ENCODE measurements at places on chromosomes 7 and 10.

DNA sequence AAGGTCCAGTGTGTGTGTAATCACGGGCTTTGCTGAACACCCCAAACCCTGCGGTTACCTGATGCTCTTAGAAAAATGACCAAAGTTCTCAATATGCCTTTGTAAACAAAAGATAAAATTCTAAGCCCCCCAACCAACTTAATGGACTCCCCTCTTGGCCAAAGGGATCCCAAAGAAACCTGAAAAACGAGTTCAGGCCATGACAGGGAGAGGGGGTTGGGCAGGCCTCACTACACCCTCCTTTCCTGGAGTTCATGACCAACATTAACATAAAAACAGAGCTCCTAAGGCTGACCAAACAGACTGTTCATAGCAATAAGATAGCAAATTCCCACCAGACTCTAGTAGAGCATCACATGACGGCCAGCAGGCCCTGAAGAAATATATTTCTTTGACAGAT, 3.0 kb upstream of the VIPR2 start:
- no peak for DNase-seq

DNA sequence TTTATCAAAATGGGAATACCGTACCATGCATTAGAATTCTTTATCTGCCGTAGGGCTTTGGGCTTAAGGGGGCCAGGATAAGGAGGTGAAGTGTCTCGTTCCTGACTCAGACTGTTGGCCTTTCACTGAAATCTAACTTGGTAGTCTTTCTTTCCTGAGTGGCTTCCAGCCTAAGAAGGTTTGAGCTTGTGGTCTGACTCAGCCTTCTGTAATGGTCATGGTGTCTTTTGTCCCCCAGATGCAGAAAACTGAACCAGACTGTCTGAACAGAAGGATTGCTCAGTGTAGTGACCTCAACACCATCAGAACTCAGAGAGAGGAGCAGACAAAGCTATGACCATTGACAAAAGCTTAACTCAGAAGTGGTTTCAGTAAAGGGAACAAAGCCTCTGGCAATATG, 39.5 kb downstream of the WNT2 start:
- no peak for DNase-seq

DNA sequence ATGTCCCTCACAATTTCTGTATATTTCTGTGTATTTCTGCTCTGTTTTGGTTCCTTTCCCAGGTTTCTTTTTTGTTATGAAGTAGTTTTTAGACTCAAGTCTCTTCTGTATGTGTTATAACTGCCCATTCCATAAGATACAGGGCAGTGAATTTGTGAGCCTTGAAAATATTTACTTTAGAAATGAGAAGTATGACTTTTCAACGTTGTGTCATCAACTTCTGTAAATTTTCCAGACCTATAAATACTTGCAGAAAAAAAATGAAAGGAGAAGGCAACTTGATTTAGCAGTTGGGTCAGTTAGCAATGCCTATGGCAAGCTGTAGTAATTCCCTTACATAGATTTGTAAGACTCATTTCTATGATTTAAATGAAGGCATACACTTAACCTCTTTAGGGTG, 11.5 kb downstream of the EGFR start:
- no peak for DNase-seq

GRCh38 chr7:97460433-97460832, 271.5 kb upstream of the TAC1 start:
- DNase-seq, result no peak

DNA sequence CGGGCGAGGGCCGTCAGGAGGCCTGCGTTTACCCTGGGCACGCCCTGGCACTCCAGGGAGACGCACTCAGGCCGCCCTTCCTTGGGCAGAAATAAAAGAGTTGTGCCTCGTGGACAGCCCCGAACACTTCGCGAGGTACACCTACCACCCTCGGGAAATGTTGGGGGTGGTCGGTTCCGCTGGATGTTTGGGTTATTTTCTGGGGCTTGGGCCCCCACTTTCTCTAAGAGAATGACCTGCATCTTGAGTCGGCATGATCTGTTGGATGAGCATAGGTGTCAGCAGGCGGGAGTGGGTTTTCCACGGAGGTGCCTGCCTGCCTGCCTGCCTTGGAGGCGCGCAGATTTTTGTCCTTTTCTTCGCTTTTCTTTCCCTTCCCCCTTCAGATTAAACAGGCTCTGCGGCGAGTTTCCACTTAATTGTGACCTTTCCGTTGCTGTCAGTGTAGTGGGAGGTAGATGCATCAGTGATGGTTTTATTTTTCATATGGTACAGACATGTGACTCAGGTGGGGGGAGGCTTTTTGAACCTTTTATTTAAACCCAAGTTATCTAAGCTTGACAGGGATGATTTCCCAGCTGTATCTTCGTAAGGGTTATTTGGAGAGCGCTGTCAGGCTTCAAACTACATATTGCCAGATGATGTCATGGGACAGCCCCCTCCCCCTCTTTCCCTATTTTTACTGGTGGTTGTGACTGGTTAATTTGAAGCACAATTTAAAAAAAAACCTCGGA, 661 bp downstream of the HECTD2 start:
- DNase-seq, result peak; percentile 70

- DNase-seq, result peak; percentile 54
Measured at GRCh38 chr10:59387951-59388670, 25.8 kb upstream of the FAM13C start.

DNA sequence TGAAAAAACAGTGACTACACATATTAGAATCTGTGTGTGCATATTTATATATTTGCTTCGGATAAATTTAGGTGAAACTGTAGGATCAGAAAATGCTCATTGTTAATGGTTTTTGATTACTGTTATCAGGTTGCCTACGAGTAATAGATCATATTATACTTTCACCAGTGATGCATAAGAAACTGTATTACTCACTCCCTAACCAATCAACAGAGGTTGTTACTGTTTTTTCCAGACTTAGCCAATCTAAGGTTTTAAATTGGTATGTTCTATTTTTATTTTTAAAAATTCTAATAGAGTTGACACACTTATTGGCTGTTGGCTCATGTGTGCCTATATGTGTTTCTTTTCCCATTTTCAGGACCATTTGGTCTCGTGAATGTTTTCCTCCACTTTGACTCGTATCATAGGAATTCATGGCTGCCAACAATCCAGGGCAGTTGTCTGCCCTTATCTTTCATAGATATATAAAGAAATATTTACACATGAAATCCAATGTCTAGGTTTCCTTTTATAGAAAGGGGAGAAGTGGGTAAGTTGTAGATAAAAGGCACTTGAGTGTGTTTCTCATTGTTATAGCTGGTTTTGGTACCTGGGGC, 59.2 kb downstream of the ANLN start:
- DNase-seq, result no peak
